ENCODE measurements at places on chromosomes 5 and 9.
A peak's percentile ranks its signal among the peaks of the same experiment; 100 is the strongest.

- no peak for DNase-seq
Observed at GRCh38 chr9:26462213-26462612, 430.4 kb downstream of the CAAP1 start.

DNA sequence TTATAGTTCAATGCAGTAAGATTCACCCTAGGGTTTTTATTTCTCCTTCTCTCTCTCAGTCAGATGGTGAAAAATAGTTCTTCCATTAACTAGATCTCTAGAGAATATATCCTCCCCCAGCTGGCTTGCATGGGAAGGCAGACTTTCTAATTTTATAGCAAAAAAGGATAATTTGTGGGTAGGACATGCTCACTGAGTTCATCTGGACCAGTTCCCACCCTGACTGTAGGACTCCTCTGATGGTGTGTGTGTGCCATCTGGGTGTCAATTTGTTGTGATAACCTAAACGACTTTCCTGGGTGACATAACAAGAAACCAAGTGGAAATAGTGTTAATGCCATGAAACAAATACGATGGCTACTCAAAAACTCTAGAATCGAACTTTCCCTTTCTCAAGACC lies 44.9 kb downstream of the APBA1 start:
- DNase-seq: no peak

DNA sequence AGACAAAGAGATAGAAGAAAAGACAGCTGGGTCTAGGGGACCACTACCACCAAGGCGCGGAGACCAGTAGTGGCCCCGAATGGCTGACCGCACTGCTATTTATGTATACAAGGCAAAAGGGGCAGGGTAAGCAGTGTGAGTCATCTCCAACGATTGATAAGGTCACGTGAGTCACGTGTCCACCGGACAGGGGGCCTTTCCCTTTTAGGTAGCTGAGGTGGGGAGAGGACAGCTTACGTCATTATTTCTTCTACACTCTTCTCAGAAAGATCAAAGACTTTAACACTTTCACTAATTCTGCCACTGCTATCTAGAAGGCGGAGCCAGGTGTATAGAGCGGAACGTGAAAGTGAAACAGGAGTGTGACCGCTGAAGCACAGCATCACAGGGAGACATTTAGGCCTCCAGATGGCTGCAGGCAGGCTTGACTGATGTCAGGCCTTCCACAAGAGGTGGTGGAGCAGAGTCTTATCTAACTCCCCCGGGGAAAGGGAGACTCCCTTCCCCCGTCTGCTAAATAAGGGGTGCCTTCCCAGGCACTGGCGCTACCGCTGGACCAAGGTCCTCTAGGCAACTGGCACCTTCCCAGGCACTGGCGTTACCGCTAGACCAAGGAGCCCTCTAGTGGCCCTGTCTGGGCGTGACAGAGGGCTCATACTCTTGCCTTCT lies 6.1 kb upstream of the PRR16 start:
- DNase-seq: peak; percentile 12

- DNase-seq: peak; percentile 42
Observed at GRCh38 chr9:108743416-108743815, 112.4 kb downstream of the ACTL7B start.

- DNase-seq: no peak
Observed at GRCh38 chr5:1489754-1490153, 34.0 kb downstream of the LPCAT1 start.

DNA sequence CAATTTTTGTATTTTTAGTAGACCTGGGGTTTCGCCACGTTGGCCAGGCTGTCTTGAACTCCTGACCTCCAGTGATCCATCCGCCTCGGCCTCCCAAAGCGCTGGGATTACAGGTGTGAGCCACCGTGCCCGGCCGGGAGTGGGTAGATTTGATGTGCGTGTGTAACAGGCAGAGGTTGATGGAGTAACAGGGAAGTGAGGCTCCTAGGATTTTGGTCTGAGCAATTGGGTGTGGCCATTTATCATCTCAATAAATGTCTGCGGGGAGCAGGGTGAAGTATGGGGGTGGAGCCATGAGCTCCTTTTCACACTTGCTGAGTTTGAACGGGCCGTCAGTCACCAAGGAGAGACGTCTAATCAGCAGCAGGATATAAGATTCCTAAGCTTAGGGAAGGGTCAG lies 1.2 kb upstream of the REXO4 start:
- no peak for DNase-seq

DNA sequence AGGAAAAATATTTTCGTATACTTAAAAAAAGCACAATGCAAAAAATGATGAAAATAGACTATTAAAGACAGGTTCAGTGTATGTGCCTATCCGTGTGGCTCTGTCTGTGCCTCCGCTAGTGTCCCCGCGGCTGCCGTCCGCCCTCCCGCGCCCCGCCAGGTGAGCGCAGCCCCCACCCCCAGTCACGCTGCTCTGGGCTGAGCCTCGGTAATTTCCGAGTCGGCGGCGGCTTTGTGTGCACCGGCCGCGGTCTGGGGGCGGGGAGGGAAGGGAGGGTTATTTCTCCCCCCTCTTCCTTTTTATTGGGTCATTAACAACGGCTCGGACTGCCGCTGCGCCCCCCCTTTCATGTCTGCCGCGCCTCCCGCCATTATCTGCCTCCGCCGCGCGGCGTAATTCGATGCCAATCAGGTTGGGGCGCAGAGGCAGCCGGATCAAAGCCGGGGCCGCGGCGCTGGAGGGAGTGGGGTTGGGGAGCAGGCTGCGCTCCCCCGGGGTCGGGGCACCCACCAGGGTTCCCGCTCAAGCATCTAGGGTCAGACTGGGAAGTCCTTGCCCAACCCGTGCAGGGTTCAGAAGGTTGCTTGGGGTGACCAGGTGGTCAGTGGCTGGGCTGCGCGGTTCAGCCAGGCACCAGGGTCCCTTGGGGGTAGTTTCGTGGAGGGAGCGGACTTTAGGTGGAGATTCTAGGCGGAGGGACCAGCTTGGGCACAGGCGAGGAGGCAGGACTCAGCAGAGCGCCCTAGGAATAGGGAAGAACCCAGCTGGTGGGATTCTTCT lies 39.5 kb upstream of the PSD2 start:
- DNase-seq: peak; percentile 48

DNA sequence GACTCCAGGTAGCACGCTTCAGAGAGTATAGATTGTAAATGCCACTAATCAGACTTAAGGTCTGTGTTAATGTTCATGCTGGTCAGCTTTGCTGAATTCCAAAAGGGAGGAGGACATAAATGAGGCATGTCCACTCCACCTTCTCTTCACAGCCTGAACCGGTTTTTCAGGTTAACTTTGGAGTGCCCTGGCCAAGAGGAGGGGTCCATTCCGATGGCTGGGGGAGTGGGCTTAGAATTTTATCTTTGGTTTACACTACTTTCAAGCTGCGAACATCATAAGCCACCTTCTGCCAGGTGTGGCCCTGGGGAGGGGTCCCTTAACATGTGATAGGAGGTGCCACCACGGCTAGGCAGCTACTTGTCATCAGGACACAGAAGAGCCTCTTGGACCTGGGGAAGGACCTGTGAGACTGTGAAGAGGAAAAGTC lies 24.2 kb downstream of the ABO start:
- no peak for DNase-seq

DNA sequence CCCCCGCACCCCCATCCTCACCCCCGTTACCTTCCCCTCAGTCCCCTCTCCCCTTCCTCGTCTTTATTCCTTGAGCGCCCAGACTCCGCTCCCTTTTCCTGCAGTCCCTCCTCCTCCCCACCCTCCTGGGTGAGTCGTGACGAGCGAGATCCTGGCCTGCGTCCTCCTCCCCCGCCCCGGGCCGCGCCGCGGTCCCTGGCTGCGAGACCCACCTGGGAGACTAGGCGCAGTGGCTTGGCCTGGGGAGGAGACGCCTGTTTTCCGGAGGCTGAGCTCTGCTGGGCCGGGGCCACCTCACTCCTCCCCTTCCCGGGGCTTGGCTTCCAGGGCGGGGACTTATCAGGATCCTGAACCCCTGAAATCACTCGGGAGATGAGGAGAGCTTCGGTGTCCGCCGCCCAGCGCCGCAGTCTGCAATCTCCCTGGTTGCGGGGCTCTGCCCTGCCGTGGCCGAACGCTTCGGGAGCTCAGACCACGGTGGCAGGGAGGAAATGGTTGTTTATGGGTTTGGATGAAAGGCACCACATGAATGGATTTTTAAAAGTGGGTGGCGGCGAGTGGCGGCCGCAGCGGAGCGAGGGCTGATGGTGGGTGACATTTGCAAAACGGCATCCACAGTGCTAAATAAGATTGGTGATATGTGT lies 984 bp downstream of the STXBP1 start:
- DNase-seq: peak; percentile 63

GRCh38 chr5:22058620-22059019 lies 794.5 kb downstream of the CDH12 start:
- DNase-seq: no peak

- DNase-seq: no peak
Observed at GRCh38 chr9:90851444-90851843, 49.8 kb downstream of the SYK start.
